H4 (cell line): ENCODE measurements at places on chromosomes 11 and 22.

DNA sequence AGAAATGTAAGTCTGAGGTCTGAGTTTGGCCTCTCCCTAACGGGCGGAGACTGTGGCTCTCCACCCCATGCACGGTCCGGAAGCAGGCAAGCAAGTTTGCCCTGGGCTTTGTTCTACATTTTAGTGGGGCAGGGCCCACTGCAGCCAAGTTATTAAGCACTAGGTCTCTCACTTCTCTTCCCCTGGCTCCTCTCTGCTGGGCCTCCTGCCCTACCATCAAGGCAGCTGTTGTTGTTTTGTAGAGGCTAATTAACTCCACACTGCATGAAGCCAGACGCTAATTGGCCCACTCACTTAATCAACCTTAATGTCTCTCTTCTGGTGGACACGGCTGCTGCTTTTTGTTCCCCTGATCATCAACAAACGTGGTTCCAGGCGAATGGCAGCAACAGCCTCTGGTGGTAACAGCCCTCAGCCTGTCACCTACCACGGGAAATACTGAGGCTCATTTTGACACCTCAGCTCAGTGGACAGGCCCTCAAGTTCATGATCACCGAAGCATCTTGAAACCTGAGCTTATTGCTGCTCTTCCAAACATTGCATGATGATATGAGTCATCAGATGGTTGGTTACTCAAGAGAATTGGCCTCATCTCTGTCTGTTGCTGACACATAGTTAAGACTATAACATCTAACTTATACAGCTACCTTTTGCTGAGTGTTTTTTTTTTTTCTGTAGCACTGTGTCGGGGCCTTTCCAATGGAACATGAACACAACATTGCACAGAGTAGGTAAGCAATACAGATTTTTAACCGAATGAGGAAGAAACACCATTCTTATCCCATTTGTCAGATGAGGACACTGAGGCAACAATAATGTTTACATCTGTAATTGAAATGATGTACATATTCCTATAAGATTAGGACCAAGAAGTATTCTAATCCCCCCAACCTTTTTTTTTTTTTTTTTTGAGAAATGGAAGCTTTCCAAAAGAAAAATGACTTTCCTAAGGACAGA lies 20.8 kb upstream of the LMO2 start:
- peak; percentile 71 for DNase-seq

- DNase-seq, result peak; percentile 86
Measured at GRCh38 chr11:64856382-64857227, 12.2 kb upstream of the CDC42BPG start.

GRCh38 chr11:5476186-5476819 lies 12.2 kb upstream of the OR52D1 start:
- peak; percentile 40 for DNase-seq

DNA sequence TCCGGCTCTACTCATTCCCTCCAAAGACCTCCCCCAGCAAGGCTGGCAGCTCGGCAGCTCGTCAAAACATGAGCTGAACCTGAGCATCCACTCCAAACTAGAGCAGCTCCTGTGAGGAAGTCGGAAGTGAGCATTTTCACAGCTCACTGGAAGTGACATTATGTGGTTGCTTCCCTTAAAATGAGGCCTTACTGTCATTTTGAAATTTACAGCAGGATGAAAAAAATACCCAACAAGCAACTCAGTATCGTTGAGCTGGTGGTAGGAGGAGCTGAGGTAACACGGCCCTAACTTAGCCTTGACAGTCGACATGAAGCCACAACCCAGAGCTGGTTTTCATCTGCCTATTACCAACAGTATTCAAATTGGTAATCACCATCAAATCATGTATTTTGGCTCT lies 38.0 kb upstream of the ARFGAP3 start:
- no peak for DNase-seq

DNA sequence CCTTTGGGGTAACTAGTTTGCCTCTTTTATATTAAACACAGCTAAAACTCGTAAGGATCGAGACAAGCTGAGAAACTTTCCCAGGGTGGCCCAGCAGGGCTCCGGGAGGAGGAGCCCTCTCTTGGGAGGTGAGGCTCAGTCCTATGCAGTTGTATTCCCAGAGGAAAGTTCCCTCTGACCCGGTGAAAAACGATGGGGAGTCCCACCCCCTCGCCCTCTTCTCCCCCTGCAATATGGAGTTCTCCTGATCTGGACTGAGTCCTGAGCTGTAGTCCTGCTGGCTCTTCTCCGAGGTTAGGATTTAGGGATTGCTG lies 1.3 kb downstream of the NTM start:
- no peak for DNase-seq

GRCh38 chr11:75068559-75068958 lies 28.1 kb downstream of the OR2AT4 start:
- no peak for DNase-seq

GRCh38 chr22:37925767-37926166 lies 19.7 kb downstream of the MICALL1 start:
- no peak for DNase-seq

- DNase-seq, result no peak
Measured at GRCh38 chr11:60813324-60813723, 28.2 kb downstream of the MS4A10 start.

GRCh38 chr11:132072858-132073211 lies 702.4 kb downstream of the NTM start:
- no peak for DNase-seq

- DNase-seq, result no peak
Measured at GRCh38 chr11:47348859-47349258, 3.6 kb downstream of the MYBPC3 start.

- DNase-seq, result no peak
Measured at GRCh38 chr11:83006877-83007330, 64.8 kb downstream of the RAB30 start.

GRCh38 chr11:123434262-123434661 lies 4.2 kb downstream of the GRAMD1B start:
- peak; percentile 50 for DNase-seq

- DNase-seq, result no peak
Measured at GRCh38 chr11:13324709-13325108, 47.1 kb downstream of the BMAL1 start.

DNA sequence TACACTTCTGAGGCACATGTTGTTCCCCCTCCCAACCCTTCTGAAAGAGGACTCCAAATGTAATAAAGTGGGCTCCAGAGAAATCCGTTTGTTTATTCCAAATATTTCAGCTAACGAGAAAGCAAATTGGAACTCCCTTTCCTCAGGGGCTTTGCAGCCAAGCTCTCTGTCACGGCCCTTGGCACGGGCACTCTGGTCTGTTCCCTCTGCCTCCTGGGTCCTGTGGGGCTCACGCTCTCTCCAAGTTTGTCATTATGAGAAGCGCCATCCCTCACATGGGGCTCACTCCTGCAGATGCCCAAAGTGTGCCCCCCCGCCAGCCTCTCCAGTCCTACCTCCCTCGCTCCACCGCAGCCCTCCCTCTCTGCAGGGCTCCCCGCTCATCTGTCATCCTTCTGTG lies 125.4 kb upstream of the POU2AF2 start:
- DNase-seq, result no peak

- no peak for DNase-seq
Measured at GRCh38 chr11:57069942-57070341, 81.2 kb downstream of the OR5AK2 start.

DNA sequence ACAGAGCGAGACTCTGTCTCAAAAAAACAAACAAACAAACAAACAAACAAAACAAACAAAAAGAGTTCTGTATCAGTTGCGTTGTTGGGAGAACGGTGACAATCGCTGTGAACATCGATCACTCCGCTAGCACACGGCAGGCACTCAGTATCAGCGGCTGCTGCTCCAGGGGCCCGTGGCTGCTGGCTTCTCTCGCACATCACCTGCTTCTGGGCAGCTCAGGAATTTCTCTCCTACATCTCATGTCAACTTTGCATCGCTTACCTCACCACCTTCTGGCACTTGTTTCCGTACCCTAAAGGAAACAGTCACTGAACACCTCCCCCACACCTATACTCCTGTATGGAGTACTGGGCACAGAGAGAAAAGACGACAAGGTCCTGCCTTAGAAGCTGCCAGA lies 70.3 kb upstream of the WNT7B start:
- no peak for DNase-seq

- no peak for DNase-seq
Measured at GRCh38 chr22:41382610-41383009, 868 bp downstream of the TEF start.

GRCh38 chr11:105884436-105884835 lies 137.6 kb downstream of the MSANTD4 start:
- no peak for DNase-seq

- DNase-seq, result no peak
Measured at GRCh38 chr11:32610797-32611352, 27.2 kb downstream of the EIF3M start.

GRCh38 chr11:73187854-73188253 lies 30.2 kb upstream of the P2RY2 start:
- no peak for DNase-seq

- DNase-seq, result no peak
Measured at GRCh38 chr11:69342588-69343330, 48.8 kb downstream of the MYEOV start.

- no peak for DNase-seq
Measured at GRCh38 chr11:110566577-110566976, 136.8 kb downstream of the FDX1 start.

GRCh38 chr11:61730240-61730994 lies 22.0 kb upstream of the MYRF start:
- peak; percentile 21 for DNase-seq

GRCh38 chr22:39567135-39567946 lies 3.2 kb upstream of the CACNA1I start:
- no peak for DNase-seq

DNA sequence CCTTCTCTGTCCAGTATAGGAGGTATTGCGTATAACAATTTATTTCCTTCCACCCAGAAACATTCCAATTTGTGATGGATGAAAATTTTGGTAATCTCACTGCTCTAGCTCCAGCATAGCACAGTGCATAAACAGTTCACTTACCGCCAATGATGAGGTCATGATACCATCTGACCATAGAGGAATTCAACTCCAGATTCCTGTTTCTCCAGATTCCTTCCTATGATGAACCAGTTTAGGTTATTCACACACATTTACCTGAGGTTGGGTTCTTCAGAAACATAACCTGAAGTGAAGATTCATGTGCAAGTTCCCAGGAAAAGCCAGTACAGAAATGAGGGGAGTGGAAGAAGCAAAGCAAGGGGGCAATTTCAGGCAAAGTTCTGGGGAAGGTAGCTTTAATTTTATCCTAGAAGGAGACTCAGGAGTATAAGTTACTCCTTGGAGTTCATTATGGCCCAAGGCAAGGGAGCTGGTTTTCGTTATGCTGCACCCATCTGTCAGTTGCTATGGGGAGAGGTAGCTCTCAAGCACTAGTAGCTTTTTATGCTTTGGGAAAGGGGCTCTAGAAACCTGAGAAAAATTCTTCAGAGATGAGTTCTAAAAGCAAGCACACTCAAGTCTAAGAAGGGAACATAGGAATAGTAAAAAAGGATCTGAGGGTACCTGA lies 121.6 kb downstream of the CASP12 start:
- peak; percentile 10 for DNase-seq

- no peak for DNase-seq
Measured at GRCh38 chr11:43934601-43935423, 7.6 kb upstream of the C11orf96 start.

- no peak for DNase-seq
Measured at GRCh38 chr11:73389134-73389525, 12.9 kb downstream of the RELT start.
